Hindlimb muscle (tissue), 1 donor: ENCODE measurements at places on chromosomes 7 and 10. TPM values are rescaled to one million over a fixed set of nuclear protein-coding genes. Genes with fewer than 3 reads are reported as not detected.

The ITPRIP gene
- polyA plus RNA-seq, result 9.7 TPM

The TMEM273 gene
- 6.3 TPM for polyA plus RNA-seq

The C10orf120 gene
- not detected for polyA plus RNA-seq

The HECW1 gene
- polyA plus RNA-seq, result 0.14 TPM

The ANKRD7 gene
- 0.45 TPM for polyA plus RNA-seq

The LCOR gene
- 16.2 TPM for polyA plus RNA-seq

The UBTD1 gene
- 17.1 TPM for polyA plus RNA-seq

The HOXA4 gene
- 24.6 TPM for polyA plus RNA-seq

The ACBD7 gene
- polyA plus RNA-seq, result 0.59 TPM

The PRTFDC1 gene
- 10.1 TPM for polyA plus RNA-seq

The TMEM225B gene
- 0.94 TPM for polyA plus RNA-seq

The RET gene
- polyA plus RNA-seq, result 4.7 TPM

The GRID2IP gene
- 0.18 TPM for polyA plus RNA-seq

The C10orf105 gene
- 0.50 TPM for polyA plus RNA-seq

The NEUROD6 gene
- not detected for polyA plus RNA-seq

The LIPJ gene
- polyA plus RNA-seq, result 0.05 TPM

The GRM8 gene
- 1.1 TPM for polyA plus RNA-seq

The KCNIP2 gene
- polyA plus RNA-seq, result 6.0 TPM

The TNS3 gene
- polyA plus RNA-seq, result 24.9 TPM

The WDR86 gene
- polyA plus RNA-seq, result 9.8 TPM

The MXI1 gene
- polyA plus RNA-seq, result 25.3 TPM

The EPDR1 gene
- polyA plus RNA-seq, result 102 TPM

The PLEKHS1 gene
- polyA plus RNA-seq, result 0.10 TPM

The NT5C3A gene
- 29.0 TPM for polyA plus RNA-seq

The CALHM2 gene
- polyA plus RNA-seq, result 16.9 TPM

The PRKG1 gene
- polyA plus RNA-seq, result 35.5 TPM

The KNDC1 gene
- 10.7 TPM for polyA plus RNA-seq

The STRIP2 gene
- polyA plus RNA-seq, result 9.3 TPM

The VWC2 gene
- polyA plus RNA-seq, result 0.04 TPM

The CHST15 gene
- 15.3 TPM for polyA plus RNA-seq

The NPY gene
- polyA plus RNA-seq, result 3.8 TPM

The POLR3A gene
- 15.5 TPM for polyA plus RNA-seq

The RBP3 gene
- polyA plus RNA-seq, result 0.12 TPM

The COMTD1 gene
- 7.4 TPM for polyA plus RNA-seq

The CFAP69 gene
- polyA plus RNA-seq, result 1.9 TPM

The PRR15 gene
- not detected for polyA plus RNA-seq

The RHOBTB1 gene
- polyA plus RNA-seq, result 21.3 TPM

The REEP3 gene
- 12.4 TPM for polyA plus RNA-seq

The BUD23 gene
- 79.8 TPM for polyA plus RNA-seq

The CYP2W1 gene
- polyA plus RNA-seq, result 1.7 TPM

The EPC1 gene
- polyA plus RNA-seq, result 48.1 TPM

The RBM48 gene
- 13.1 TPM for polyA plus RNA-seq

The MRPS17 gene
- polyA plus RNA-seq, result 10.7 TPM

The PNLIPRP2 gene
- polyA plus RNA-seq, result not detected

The IRF5 gene
- polyA plus RNA-seq, result 3.1 TPM

The CLDN3 gene
- polyA plus RNA-seq, result 0.40 TPM

The CPA4 gene
- 1.9 TPM for polyA plus RNA-seq

The OPN1SW gene
- 2.2 TPM for polyA plus RNA-seq

The TMEM270 gene
- not detected for polyA plus RNA-seq

The SFTPA2 gene
- polyA plus RNA-seq, result 0.26 TPM

The SLC39A12 gene
- not detected for polyA plus RNA-seq

The WDFY4 gene
- 3.9 TPM for polyA plus RNA-seq

The APBB1IP gene
- 3.9 TPM for polyA plus RNA-seq

The SFTPD gene
- 1.8 TPM for polyA plus RNA-seq

The GIGYF1 gene
- polyA plus RNA-seq, result 39.7 TPM
